ENCODE measurements at places on chromosomes 7 and 10.

- DNase-seq: no peak
Observed at GRCh38 chr7:23971031-23971430, 261.0 kb downstream of the STK31 start.

- DNase-seq: no peak
Observed at GRCh38 chr7:111803015-111803758, 240.9 kb upstream of the IMMP2L start.

DNA sequence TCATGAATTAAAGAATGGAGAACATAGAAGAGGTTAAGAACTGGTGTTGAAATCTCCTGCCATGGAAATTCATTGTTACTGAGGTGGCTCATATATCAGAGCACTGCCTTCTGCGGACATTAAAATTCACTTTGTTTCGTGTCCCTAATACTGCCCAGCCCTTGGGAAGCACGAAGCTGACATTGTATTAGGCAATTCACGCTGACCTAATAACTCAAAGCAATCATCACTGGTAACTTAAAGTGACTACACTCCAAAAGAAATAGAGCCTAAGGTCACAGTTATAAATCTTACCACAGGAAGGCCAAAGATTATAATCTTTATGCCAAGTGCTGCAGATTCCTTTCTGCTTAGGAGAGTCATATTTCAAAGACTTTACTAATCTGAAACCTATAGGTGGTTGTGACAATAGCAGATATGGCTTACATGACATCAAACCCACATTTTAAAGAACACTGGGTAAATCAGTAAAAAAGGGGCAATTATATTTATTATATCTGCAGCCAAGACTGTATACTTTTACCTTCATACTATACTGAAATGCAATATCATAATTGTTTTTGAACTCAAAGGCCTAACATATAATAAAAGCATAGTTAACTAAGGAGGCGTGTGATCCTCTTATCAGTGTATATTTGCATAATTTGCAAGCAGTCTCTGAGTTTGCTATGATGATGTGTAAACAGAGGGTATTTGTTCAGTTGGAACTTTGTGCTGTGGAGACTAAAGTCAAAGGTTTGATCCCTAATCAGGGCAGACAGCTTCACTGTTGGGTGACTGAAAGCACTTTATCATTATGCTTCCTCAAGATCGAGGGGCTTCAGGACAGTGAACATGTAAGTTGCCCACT lies 51.9 kb upstream of the CAPZA2 start:
- no peak for DNase-seq

GRCh38 chr7:144656965-144657517 lies 178.8 kb downstream of the TPK1 start:
- no peak for DNase-seq

- no peak for DNase-seq
Observed at GRCh38 chr10:91251430-91252056, 31.1 kb downstream of the PCGF5 start.

- DNase-seq: no peak
Observed at GRCh38 chr10:32060347-32060746, 4.1 kb upstream of the KIF5B start.

DNA sequence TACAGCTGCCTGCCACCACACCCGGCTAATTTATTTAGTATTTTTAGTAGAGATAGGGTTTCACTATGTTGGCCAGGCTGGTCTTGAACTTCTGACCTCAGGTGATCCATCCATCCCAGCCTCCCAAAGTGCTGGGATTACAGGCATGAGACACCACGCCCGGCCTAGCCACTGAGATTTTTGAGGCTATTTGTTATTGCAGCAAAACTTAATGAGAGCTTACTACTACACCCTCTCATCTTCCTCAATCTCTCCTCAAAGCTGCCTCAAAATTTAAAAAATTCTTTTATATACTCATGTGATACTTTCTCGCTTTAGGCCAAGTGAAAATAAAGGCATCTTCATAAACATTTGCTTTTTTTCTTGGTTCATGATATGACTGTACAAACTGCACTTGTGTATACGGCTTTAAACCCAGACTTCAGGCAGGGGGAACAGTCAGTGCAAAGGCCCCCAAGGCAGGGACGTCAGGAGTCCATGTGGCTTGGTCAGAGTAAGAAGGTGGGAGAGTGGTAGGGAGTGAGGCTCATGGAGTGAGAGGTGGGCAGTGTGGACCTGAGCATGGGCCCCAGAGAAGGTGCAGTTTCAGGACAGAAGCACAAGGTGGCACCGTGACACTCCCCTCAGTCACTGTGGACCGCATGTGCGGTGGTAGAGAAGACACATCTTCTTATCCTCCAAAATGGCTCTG lies 55.5 kb downstream of the SYPL1 start:
- DNase-seq: peak; percentile 60

- DNase-seq: no peak
Observed at GRCh38 chr7:10662982-10663884, 310.4 kb upstream of the PHF14 start.
